ENCODE measurements at places on chromosomes 2 and 18.

GRCh38 chr2:56456791-56457190 lies 273.0 kb downstream of the CCDC85A start:
- no peak for DNase-seq

DNA sequence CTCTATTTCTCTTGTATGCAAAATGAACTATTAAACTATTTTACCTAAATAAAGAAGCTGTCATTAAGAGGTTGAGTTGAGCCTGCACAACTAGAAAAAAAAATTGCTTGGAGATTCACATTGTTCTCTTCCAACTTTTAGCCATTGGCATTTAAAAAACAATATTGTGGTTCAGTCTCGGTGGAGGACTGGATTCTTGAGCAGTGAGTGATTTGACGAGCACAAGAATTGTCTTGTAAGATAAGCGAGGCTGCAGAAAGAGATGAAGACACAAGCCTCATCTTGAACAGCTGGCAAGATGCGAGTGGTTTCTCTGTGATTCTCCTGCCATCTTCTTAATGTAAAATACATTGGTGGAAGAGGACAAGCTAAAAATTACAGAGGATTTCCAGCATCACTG lies 67.0 kb downstream of the GALR1 start:
- no peak for DNase-seq

DNA sequence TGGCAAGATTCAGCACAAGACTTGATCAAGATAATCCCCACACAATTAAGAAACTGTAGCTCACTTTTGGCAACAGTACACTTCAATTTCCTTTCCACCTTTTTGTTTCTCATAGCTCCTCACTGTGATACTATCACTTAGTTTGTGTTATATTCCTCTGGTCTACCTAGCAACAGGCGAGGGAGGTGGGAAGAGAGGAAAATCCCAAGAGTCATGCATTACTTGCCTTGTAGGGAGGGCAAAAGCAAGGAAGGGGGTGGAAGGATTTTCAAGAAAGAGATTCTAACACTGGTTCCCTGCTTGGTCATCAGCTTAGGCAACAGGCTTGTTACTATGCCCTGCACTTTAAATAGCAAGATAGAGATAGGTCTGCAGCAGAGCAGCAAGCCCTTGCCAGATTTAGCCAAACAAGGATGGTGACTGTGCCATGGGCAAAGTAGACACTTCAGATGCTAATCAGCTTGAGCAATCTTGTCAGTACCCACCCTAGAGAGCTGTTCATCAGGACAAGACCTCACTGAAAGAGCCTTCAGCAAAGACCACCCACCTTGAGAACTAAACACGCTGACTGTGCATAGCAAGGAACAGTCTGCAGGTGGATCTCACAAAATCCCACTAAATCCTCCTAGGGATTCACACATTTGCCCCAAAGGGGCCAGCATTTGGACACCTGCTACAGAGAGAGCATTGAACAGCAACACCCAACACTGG lies 134.6 kb downstream of the MBD2 start:
- DNase-seq = no peak

- no peak for DNase-seq
These were observed 1061.5 kb downstream of the CNTNAP5 start for GRCh38 chr2:125086313-125087184.

GRCh38 chr2:45273412-45274249 lies 264.4 kb upstream of the SIX2 start:
- DNase-seq = no peak

GRCh38 chr18:46009125-46009840 lies 42.2 kb upstream of the EPG5 start:
- no peak for DNase-seq

- no peak for DNase-seq
These were observed 640.1 kb upstream of the FSHR start for GRCh38 chr2:49794396-49794795.

DNA sequence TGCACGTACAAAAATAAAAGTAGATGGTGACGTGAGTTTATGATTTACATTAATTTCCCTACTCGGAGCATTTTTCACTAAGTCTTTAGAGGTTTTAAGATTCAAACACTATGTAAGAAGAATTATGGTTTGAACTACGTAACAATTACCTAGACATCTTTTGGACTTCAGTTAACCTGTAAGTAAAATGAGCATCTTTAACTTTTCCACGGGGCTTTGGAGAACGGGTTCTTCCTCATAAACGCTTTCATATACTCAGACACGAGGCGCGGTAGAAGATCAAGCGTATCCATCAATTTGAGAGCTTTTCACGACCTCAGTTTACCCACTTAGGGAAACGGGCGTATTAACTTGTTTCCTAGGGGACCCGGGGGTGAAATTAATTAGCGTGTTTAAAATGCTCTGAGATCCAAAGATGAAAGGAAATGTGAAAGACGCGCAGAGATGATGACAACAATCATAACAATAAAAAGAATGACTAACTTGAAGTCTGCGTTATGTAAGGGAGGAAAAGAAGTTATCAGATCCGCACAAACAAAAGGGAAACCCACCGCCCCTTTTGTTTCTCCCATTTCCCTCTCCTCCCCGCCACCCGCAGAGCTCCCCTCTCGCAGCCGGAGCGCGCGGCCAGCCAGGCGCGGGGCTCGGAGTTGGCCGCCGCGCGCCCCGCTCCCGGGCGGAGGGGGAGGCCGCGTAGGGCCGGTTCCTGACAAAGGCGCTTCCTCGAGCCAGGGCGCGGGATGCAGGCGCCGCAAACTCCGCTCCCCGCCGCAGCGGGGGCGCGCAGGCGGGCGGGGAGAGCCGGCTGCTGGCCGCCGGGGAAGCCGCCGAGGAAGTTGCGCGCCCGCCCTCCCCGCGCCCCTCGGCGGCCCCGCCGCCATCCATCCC lies 807 bp downstream of the PELI1 start:
- no peak for DNase-seq

GRCh38 chr2:15931319-15931890 lies 8.9 kb upstream of the MYCN start:
- no peak for DNase-seq

GRCh38 chr2:138742441-138743057 lies 37.6 kb downstream of the NXPH2 start:
- DNase-seq = no peak
